Activated CD4-positive, alpha-beta memory T cell treated with anti-CD3 and anti-CD28 coated beads, Interleukin-2, amount 10 ng/mL, durations not matched to agents 7 days and 5 days (primary cell): ENCODE measurements at places on chromosomes 12 and 14. TPM values are rescaled to one million over a fixed set of nuclear protein-coding genes. Genes with fewer than 3 reads are reported as not detected.

Gene FLRT2
- total RNA-seq: not detected

- H3K36me3 ChIP-seq: no peaks in the 10 kb centered on the region
- no peak overlapping the region for H3K4me3 ChIP-seq
These were observed 67.1 kb upstream of the DDX11 start for GRCh38 chr12:31006416-31007152.

- H3K4me1 ChIP-seq: no peaks in the 10 kb centered on the region
- no peaks in the 10 kb centered on the region for H3K36me3 ChIP-seq
- H3K27me3 ChIP-seq: no peaks in the 10 kb centered on the region
These were observed 407.5 kb upstream of the MGAT4C start for GRCh38 chr12:86663716-86664115.

Gene SMIM41
- total RNA-seq: not detected

- no peaks in the 10 kb centered on the region for H3K27me3 ChIP-seq
- peaks cover 90% of the 10 kb centered on the region for H3K4me1 ChIP-seq
- H3K4me3 ChIP-seq: no peak overlapping the region
- no peak for DNase-seq
- H3K36me3 ChIP-seq: peaks cover 25% of the 10 kb centered on the region
These were observed 118.8 kb upstream of the CCND2 start for GRCh38 chr12:4154672-4155225.
